ENCODE measurements at places on chromosomes 16 and 17.

GRCh38 chr17:79843474-79843815, 4.2 kb upstream of the CBX4 start:
- DNase-seq: no peak

- DNase-seq: no peak
Measured at GRCh38 chr16:84933774-84934631, 77.3 kb downstream of the ZDHHC7 start.

DNA sequence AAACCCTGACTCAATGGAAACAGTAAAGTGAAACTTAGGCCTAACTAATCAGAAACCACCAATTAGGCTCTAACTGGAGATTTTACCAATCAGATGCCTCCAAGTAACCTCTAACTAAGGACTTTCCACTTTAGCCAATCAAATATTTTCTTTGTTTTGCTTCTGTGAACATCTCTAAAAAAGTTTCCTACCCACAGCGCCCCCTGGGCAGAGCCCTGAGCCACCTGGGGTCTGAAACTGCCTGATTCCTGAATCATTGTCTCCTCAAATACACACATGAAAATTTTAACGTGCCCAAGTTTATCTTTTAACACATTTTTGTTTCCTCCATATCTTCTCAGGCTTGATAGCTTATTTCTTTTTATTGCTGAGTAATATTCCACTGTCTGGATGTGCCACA, 19.0 kb downstream of the ADAD2 start:
- no peak for DNase-seq

DNA sequence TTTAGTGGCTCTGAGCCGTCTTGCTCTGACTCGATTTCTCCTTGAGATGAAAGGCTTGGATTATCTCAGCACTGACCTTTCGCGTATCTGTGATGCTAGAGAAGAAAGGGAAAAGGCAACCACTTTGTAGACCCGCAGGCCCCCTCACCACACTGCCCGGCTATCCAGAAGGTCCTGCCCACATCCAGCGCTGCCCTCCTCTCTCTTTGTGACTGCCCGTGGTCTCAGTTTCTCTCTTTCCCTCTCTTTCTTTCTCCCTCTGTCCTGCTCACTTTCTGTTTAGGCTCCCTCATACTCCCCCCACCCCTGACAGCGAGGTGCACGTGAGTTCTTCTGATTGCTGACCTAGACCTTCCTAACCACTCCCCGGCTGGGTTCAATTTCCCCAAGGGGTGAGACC, 12.8 kb upstream of the TBX21 start:
- DNase-seq: no peak

DNA sequence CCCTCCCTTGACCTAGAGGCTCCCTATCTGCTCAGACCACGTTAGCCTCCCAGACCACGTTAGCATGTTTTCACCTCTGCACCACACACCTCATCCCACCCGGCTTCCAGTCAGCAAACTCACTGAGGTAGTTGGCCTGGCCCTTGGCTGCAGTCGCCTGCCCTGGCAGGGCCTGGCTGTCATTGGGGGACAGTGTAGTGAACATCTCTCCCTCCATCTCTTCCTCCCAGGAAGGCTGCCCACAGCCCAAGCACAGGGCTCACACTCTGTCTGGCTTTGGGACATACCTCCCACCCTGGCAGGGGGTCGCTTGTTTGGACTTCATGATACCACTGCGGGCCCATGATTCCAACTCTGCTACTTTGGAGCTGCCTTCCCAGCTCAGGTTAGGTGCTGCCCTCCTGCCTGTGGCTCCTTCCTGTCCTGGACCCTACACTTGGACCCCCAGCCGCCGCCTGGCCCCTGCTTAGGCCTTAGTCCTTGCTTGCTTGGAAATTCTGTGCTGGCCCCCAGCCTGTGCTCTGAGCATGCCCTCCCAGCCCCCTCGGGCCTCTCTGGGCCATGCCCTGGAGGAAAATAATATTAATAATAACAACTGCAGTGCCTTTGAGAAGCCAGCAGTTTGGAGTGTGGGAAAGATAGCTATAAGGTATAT, 167.7 kb downstream of the COPRS start:
- no peak for DNase-seq

Data from stimulated activated CD8-positive, alpha-beta memory T cell treated with anti-CD3 and anti-CD28 coated beads, Interleukin-4, amount 100 ng/mL, for 1 hour (primary cell).